D341Med (cell line): ENCODE measurements at places on chromosomes 3 and 15.
A peak's percentile ranks its signal among the peaks of the same experiment; 100 is the strongest.

GRCh38 chr3:143328451-143328850 lies 208.9 kb downstream of the CHST2 start:
- DNase-seq, result no peak

DNA sequence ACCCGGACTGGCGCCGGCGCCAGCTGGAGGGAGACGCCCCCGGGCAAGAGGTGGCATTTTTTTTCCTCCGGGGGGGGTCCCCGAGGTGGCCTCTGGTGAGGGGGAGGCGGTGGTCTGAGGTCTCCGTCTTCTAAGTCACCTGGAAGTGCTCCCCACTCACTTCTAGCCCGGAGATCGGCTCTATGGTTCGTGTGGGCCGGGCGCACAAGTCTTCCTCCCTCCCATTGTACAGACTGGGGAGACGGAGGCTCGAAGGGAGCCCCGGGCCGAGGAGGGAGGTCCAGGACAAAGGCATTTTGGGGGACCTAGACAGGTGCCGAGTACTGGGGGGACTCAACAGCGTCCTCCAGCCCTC lies 4.4 kb downstream of the GATA2 start:
- DNase-seq, result no peak

DNA sequence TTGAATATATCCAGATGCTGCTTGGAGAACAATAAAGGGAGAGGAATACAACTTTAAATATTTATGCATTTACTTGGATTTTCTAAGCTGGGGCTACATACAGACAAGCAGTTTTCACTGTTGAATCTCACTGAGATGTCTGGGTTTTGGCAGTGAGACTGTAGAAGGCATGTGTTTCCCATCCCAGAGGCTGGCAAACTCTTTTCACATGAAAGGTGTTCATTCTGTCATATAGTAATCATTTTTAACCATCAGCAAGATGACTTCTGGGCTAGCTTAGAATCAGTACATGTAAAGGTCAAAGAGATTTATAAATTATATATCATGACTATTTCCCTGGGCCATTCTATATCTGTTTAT lies 218.7 kb upstream of the SGO1 start:
- DNase-seq, result no peak

DNA sequence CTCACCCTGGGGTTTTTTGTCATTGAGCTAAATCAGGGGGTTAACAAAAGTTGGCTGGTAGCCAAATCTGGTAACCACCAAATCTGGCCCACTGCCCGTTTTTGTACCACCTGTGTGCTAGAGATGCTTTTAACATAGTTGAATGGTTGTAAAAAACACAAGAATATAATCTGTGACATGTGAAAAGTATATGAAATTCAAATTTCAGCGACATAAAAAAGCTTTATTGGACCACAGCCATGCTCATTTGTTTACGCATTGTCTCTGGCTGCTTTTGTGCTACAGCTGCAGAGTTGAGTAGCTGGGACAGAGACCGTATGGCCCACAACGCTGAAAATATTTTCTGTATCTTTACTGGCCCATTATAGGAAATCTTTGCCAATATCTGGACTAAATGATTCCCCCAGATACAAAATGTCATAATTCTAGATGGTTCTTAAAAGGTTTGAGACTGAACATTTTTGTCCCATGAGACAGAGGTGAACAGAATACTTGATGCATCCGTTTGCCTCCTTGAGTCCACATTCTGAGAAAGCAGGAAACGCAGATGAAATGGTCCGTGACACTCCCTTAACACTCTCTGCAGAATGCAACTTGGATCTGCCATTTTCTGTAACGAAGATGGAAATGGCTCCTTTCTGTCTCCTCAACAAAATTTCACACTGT lies 120.9 kb upstream of the PDZRN3 start:
- DNase-seq, result no peak

GRCh38 chr15:65327651-65328393 lies 23.3 kb downstream of the RNU5B-1 start:
- DNase-seq, result peak; percentile 33

GRCh38 chr3:182596676-182597410 lies 196.5 kb upstream of the ATP11B start:
- no peak for DNase-seq

GRCh38 chr3:178602856-178603255 lies 66.6 kb downstream of the KCNMB2 start:
- no peak for DNase-seq

DNA sequence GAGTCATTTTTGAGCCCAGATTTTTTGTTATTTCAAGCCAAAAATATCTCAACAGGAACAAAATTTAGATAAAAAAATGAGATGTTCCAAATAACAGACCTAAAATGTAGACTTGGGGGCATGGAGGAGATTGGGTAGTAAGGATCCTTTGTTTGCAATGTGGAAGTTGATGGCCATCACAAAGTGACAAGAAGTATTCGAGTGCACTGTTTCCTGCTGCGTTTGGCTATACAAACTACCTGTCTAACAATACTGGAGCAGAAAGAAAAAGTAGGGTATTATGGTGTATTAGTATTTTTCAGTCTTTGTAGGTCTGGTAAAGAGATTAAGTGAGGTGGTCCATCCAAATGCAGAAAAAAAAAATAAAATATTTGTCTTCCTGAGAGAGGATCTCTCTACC lies 284.2 kb downstream of the C3orf38 start:
- no peak for DNase-seq

DNA sequence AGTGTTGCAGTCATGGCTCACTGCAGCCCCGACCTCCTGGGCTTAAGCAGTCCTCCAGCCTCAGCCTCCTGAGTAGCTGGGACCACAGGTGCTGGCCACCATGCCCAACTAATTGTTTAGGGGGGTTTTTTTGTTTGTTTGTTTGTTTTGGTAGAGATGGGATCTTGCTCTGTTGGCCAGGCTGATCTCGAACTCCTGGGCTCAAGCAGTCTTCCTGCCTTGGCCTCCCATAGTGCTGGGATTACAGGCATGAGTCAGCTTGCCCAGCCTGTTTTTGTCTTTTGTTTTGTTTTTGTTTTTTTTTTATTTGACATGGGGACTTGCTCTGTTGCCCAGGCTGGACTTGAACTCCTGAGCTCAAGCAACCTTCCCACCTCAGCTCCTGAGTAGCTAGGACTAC lies 17.4 kb downstream of the NDUFB5 start:
- no peak for DNase-seq

DNA sequence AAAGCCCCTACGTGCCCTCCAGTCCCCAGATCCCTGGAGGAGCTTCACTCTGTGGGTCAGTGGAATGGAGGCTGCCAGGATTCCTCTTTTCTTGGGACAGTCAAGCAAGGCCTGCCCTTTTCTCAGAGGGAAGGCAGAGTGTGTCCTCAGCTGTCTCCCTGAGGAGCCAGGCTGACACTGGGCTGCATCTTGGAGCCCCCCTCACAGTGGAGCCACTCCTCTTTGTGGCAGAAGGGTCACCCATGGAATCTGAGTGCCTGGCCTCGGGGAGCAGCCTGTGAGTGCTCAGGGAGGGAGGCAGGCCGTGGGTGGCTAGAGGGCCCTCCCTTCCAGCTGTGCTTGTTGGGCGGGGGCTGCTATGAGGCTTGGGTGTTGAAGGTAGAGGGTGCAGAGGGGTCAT lies 41.2 kb downstream of the BOC start:
- DNase-seq, result no peak

GRCh38 chr3:71984843-71985613 lies 200.1 kb upstream of the PROK2 start:
- no peak for DNase-seq

DNA sequence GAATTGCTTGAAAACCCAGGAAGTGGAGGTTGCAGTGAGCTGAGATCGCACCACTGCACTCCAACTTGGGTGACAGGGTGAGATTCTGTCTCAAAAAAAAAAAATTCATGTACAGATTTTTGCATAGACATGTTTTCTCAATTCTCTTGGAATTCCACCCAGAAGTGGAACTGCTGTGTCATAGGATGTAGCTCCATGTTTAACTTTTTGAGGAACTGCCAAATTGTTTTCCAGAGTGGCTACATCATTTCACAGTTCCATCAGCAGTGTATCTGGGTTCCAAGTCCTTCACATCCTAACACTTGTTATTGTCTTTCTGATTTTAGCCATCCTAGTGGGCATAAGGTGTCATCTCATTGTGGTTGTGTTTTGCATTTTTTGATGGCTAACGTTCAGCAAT lies 9.9 kb downstream of the CAPN7 start:
- DNase-seq, result no peak

DNA sequence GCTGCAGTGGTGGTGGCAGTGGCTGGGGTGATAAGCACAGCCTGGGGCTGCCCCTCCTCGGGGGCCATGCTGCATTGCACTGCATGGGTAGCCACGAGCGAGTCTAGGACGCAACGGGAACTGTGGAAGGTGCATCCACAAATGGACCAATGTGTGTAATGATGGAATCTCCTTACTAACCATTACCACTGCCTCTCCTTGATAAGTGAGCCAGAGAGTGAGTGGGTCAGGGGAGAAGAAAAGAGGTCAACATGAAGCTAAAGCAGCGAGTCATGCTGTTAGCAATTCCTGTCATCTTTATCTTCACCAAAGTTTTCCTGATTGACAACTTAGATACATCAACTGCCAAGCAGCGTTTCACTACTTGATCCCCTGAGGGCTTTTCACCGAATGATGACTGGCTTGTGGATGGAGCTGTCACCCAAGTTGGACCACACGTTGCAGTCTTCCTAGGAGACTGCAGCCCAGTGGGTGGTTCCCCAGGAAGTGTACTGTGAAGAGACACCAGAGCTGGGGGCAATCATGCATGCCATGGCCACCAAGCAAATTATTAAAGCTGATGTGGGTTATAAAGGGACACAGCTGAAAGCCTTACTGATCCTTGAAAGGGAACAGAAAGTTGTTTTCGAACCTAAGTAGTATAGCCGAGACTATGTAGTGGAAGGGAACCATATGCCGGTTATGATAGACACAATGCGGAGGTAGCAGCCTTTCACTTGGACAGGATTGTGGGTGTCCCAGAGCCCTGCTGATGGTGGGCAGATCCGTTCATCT lies 20.6 kb downstream of the SAMD7 start:
- DNase-seq, result no peak

- no peak for DNase-seq
Measured at GRCh38 chr15:95051861-95052260, 820.5 kb downstream of the MCTP2 start.

GRCh38 chr3:64026346-64026745 lies 3.1 kb upstream of the PSMD6 start:
- no peak for DNase-seq

DNA sequence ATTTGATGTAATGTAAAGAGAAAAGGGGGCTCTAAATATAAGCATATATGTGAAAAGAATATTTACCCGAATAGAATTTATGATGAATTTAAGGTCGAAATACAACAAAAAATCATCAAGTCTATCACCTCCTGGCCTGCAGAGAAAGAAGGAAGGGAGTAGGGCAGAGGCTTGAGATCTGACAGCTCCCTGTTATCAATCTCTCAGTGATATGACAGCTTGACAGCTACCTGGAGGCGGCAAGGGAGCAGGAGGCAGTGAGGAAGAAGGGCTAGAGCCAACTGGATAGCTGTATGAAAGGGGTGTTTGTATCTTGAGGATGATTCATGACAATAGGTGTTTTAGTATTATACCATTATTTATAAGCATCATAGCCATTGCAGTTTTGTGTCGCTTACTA lies 299.8 kb upstream of the DNAJC19 start:
- DNase-seq, result no peak

- peak; percentile 16 for DNase-seq
Measured at GRCh38 chr3:48403533-48404439, 26.1 kb downstream of the PLXNB1 start.

DNA sequence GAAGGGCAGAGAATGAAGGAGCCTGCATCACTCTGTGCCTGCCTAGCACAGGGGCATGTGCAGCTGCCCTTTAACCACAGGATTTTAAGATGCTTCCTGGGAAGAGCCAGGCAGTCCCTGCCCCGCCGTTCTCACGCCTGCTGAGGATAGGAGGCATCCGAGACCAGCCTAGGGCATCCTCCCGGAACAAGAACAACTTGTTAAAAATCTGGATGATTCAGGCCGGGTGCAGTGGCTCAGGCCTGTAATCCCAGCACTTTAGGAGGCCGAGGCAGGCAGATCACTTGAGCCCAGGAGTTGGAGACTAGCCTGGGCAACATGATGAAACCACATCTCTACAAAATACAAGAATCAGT lies 15.2 kb downstream of the NRROS start:
- no peak for DNase-seq

- DNase-seq, result no peak
Measured at GRCh38 chr3:58473275-58473674, 18.6 kb upstream of the KCTD6 start.

DNA sequence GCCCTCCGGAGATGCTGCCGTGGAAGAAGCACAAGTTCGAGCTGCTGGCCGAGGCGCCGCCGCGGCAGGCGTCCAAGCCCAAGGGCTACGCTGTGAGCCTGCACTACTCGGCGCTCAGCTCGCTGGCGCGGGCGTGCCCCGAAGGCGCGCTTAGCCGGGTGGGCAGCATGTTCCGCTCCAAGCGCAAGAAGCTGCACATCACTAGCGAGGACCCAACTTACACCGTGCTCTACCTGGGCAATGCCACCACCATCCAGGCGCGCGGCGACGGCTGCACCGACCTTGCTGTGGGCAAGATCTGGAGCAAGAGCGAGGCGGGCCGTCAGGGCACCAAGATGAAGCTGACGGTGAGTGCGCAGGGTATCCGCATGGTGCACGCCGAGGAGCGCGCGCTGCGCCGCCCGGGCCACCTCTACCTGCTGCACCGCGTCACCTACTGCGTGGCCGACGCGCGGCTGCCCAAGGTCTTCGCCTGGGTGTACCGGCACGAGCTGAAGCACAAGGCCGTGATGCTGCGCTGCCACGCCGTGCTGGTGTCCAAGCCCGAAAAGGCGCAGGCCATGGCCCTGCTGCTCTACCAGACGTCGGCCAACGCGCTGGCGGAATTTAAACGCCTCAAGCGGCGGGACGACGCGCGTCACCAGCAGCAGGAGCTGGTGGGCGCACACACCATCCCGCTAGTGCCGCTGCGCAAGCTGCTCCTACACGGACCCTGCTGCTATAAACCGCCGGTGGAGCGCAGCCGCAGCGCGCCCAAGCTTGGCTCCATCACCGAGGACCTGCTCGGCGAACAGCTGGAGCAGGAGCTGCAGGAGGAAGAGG lies 1.3 kb downstream of the FAM43A start:
- peak; percentile 67 for DNase-seq

- no peak for DNase-seq
Measured at GRCh38 chr3:133973249-133973980, 56.3 kb downstream of the SLCO2A1 start.

- DNase-seq, result no peak
Measured at GRCh38 chr3:48648188-48648850, 13.1 kb upstream of the SLC26A6 start.

GRCh38 chr3:5020242-5020722 lies 41.0 kb downstream of the BHLHE40 start:
- DNase-seq, result no peak

DNA sequence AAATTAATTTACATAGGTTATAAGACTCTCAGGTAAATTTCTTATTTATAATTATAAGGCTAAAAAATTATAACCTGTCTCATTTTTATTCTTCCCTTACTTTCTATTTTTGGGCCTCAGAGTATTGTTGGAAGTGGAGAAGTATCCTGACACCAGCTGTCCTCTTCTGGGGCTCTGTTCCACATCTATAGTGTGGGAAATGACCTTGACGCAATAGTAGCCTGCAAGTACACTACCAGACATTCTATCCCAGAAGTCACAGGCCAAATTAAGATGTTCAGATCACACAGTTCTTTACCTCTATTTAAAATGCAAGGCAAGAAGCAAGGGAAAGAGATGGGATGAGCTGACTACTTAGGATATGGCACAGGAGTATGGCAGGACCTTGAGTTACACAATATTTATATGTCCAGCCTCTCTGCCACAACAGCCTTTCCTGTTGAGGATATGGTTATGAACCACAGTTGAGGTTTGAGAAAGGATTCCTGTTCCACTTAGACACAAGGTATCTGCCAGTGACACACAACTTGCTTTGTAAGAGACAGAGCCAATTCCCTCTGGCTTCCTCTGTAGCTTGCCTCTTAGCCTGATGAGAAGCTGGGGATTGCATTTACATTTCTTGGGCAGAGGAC lies 158.0 kb upstream of the IL12A start:
- no peak for DNase-seq
